EH (cell line): ENCODE measurements at places on chromosomes 11 and 22.

DNA sequence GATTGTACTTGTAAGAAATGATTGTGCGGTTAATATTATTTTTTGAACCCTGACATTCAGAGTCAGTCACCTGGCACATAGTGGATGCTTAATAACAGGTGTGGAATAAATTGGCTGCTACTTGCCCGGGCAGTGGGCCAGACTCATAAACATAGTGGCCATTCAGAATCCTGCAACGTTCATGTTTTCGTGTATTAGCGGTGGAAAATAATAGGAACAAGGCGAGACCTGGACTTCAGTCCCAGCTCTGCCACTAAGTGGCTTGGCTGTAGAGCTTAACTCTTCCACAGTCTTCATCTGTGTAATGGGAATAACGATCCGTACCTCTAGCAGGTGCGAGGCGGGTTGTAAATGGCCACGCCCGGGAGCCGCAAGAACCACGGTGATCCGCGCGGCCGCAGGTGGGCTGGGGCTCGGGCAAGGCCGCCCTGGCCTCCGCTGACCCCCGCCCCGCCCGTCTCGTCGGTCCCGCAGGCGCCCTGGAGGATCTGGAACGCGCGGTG, 761 bp upstream of the TMEM25 start:
- DNase-seq: peak; percentile 17

DNA sequence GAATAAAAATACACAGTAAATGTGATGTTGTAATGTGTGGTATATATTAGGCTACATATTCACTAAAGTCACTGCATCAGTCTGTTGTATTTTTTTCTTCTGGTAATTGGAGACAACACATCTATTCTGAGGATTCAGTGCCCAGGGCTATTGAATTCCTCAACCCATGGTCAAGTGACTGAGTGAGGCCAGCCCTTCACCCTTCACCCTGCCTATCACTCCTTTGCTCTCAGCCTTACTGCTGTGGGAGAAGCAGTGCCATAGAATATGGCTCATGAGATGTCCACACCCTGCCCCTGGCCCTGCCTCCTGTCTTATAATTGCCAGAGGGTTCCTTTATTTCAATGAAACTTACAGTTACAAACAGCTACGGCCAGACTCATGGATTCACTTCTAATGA, 295.6 kb downstream of the NTM start:
- DNase-seq: peak; percentile 56

- DNase-seq: no peak
Observed at GRCh38 chr11:44226945-44227344, 83.0 kb downstream of the ALX4 start.

DNA sequence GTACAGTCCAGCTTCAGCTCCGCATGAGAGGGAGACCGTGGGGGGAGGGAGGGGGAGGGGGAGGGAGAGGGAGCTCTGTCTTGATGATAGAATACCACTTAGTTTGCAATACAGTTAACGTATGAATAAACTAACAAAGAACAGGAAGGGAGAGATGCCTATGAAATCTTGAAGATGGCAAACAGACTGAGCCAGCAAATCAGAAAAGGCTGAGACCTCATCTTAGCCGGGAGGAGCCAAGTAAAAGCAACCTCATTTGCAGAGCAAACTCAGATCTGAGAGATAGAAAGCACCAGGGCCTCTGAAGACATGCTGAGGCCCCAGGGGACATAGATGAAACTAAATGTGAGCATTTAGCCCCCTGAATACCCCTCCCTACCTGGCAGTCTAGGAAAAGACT, 23.0 kb downstream of the APLP2 start:
- DNase-seq: no peak

GRCh38 chr22:20761536-20761935, 12.4 kb upstream of the SERPIND1 start:
- peak; percentile 57 for DNase-seq

- no peak for DNase-seq
Observed at GRCh38 chr11:70302419-70302752, 31.9 kb downstream of the PPFIA1 start.

DNA sequence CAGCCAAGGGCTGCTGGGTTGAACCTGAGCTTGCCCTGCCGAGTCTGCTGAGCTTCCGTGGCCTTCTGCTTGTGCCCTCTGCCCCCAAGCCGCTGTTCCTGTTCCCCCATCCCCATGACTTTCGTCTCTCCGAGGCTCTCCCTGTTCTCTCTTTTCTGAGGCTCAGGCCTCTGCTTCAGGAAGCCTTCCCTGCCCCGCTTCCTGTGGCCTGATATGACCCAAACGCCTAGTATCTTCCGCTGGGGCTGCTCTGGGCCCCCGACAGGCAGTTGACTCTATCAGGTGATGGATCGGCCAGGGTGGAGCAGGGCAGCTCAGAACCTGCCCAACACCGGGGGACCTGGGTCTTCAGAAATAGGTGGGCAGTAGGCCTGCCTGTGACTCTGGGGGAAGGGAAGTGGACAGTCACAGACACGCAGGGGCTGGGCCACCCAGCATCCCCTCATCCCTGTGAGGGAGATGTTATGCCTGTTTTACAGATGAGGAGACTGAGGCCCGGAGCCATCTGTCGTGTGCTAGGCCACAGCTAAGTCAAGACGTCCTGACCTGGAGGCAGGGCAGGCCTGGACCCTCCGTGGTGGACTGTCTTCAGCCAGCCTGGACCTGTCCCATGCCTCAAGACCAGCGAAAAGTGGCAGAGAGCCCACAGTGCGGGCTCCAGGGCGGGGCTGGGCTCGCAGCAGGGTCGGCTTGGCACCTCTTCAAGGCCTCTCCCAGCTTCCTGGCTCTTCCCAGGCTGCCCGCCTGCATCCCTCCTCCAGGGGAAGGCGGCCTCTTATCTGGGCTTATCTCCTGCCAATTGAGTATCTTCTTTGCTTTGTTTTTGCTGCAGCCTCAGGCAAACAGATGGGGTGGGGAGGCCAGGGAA, 16.2 kb downstream of the BAD start:
- peak; percentile 85 for DNase-seq

GRCh38 chr11:14905104-14906033, 13.3 kb upstream of the CYP2R1 start:
- peak; percentile 35 for DNase-seq

DNA sequence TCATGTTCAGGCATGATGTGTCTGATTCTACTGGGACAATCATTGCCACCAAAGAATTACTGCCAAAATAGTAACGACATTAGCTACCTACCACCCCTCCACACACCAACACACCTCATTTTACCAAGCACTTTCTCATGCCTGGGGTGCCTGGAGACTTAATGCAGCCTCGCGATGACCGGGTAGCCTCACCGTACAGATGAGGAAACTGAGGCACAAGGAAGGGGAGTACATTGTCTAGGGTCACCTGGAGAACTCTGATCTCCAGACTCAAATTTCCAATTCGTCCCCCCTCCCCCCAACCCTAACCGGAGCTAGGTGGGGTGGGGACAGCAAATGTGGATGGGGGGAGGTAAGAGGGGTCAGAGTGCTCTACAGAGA, 2.7 kb upstream of the RTN4RL2 start:
- no peak for DNase-seq

DNA sequence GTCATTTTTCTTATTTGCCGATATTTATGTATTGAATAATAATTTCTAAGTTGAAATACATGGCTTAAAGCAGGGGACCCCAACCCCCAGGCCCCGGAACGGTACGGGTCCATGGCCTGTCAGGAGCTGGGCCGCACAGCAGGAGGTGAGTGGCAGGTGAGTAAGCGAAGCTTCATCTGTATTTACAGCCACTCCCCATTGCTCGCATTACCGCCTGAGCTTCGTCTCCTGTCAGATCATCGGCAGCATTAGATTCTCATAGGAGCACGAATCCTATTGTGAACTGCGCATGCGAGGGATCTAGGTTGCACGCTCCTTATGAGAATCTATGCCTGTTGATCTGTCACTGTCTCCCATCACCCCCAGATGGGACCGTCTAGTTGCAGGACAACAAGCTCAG, 4.5 kb downstream of the ZMAT5 start:
- no peak for DNase-seq

GRCh38 chr11:24124876-24125275, 372.0 kb upstream of the LUZP2 start:
- no peak for DNase-seq

- DNase-seq: no peak
Observed at GRCh38 chr11:115390441-115390840, 113.8 kb downstream of the CADM1 start.

GRCh38 chr22:44962741-44963454, 46.9 kb downstream of the PHF21B start:
- DNase-seq: no peak

DNA sequence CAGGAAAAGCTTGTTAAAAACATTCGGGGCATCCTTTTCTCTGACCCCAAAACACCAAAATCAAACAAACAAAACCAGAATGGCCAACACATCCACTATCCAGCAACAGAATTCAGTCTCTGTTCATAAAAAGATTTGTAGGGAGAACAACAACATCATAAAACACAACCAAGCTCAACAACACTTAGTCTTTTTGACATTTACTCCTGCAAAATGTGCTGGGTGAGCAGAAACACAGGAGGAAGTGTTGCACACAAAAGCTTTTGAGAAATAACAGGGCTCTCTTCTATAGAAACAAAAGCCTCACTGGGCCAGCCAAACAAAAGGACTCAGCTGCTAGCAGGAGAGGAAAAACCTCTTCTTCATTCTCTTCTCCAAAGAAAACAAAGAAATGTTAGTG, 736.0 kb upstream of the CCDC90B start:
- DNase-seq: no peak

GRCh38 chr22:45984316-45984916, 7.5 kb upstream of the WNT7B start:
- DNase-seq: no peak

DNA sequence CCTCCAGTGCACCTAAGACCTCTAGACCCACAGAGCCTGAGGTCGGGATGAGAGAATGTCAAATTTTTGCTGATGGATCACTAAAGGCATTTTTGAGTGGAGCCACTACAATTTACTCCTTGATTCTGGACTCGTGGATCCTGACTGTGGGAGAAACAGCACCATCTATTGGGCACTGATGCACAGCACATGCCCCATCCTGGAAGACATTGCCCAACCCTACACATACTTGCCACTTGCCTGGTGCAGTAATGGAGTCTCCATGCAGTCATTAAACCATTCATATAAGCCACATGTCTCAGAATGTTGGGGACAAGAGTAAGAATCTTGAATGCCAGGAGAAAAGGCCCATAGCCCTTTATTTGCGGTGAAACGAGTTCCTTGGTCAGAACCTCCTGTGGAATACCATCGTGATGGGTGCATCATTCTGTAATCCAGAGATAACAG, 103.9 kb downstream of the GGTLC2 start:
- DNase-seq: peak; percentile 61

- peak; percentile 59 for DNase-seq
Observed at GRCh38 chr11:40384991-40385390, 1074.5 kb downstream of the LRRC4C start.

- DNase-seq: peak; percentile 68
Observed at GRCh38 chr11:46247090-46247489, 30.4 kb upstream of the CREB3L1 start.

DNA sequence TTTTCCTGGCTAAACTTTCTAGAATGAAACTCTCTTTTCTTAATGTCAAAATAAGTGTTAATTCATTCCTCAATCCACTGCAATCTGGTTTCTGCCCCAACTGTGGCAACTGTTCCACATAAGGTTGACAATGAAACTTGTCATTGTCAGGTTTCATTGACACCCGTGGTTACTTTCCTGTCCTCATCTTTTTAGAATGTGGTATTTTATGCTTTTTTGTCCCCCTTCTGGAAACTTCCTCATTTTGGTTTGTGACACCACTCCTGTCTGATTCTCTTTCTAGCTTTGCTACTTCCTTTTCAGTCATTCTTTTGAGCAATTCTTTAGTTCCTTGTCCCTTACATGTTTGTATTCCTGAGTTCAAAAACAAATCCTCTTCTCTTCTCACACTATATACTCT, 7.5 kb upstream of the PDE3B start:
- DNase-seq: no peak

GRCh38 chr11:121037016-121037415, 13.1 kb downstream of the TBCEL start:
- no peak for DNase-seq
